ENCODE measurements at places on chromosomes 3 and 15.

DNA sequence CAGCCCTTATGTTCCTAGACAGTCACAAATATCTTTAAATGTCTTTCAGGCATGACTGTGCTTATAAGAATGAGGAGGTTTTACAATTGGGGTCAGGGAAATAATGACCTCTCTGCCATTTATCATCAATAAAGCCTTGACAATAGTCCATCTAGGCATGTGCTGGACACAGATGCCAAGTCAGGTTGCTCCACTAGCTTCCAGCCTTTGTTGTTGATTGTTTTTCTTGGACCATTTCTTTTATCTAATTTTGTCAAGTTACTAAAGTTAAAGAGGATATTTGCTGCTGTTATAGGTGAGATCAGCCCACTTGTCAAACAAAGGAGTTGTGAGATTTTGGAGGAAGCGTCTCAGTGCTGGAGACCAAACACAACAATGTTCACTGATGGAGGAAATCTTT lies 628.0 kb downstream of the ROBO2 start:
- DNase-seq, result no peak

GRCh38 chr3:13556207-13556606 lies 7.3 kb downstream of the FBLN2 start:
- DNase-seq, result no peak

GRCh38 chr3:4936982-4937614 lies 42.1 kb upstream of the BHLHE40 start:
- DNase-seq, result no peak

DNA sequence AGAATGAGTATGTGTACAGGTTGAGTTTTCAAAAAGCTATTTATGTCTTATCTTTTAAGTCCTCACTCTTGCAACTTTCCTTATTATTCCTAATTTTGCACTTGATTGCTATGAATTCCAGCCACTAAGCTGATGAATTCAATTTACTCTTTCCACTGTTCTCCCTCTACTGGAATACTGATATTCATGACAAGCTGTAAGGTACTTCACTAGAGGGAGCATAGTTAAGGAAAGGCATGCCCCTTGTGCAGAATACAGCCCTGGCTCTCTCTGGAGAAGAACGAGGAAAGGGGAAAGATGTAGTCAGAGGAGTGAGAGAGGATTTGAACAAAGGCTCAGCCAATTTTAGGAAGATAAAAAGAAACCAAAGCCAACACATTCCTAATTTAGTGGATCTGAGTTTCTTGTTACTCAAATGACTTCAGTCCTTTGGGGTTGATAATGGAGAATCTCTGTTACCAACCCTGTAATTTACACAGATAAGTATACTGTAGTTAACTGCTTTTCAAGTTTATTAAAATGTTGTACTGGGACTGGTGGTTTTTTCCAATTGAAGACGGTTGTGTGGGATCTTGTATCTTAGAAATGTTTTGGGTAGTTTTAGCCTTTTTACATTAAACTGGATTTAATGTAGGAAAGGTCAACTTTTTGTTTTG lies 4.0 kb downstream of the SCAANT1 start:
- DNase-seq, result no peak

DNA sequence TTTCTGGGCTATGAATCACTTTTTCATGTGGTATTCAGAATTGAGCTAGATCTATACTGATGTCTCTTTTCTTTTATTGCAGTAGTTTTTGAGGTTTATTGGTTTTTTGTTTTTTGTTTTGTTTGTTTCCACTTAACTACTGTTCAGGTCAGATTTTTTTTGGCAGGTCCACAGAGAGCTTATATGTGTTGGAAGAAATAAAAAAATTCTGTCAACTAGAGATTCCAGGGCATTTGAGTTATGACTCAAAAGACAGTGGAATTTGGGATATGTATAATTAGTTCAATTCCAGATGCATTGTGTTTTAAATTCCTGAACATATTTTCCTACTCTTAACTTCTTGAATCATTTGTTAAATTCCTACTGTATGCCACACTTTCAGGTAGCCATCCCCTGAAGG lies 727.2 kb downstream of the SI start:
- DNase-seq, result no peak

GRCh38 chr3:126005951-126006350 lies 37.0 kb downstream of the ROPN1B start:
- DNase-seq, result no peak

GRCh38 chr3:192684151-192684550 lies 43.2 kb downstream of the FGF12 start:
- no peak for DNase-seq

GRCh38 chr15:69921626-69922619 lies 175.8 kb downstream of the TLE3 start:
- DNase-seq, result no peak

- DNase-seq, result no peak
Measured at GRCh38 chr3:151351648-151352047, 22.3 kb upstream of the P2RY13 start.

Measured in activated CD4-positive, alpha-beta T cell treated with anti-CD3 and anti-CD28 coated beads, Interleukin-2, amount 10 ng/mL, durations not matched to agents 7 days and 5 days (primary cell).